RPMI7951 (cell line): ENCODE measurements at places on chromosomes 12 and 14.
A peak's percentile ranks its signal among the peaks of the same experiment; 100 is the strongest.

GRCh38 chr14:65813760-65814384 is 401.3 kb downstream of the FUT8 start:
- DNase-seq: no peak

DNA sequence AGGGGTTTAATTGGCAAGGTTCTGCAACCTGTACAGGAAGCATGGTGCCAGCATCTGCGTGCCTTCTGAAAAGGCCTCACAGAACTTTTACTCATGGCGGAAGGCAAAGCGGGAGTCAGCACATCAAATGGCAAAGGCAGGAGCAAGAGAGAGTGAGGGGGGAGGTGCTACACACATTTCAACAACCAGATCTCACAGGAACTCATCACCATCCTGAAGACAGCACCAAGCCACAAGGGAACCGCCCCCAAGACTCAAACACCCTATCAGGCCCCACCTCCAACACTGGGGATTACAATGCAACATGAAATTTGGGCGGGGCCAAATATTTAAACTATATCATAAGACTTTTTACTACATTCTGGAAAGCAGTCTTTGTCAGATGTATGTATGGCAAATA is 38.0 kb upstream of the FKBP4 start:
- no peak for DNase-seq

DNA sequence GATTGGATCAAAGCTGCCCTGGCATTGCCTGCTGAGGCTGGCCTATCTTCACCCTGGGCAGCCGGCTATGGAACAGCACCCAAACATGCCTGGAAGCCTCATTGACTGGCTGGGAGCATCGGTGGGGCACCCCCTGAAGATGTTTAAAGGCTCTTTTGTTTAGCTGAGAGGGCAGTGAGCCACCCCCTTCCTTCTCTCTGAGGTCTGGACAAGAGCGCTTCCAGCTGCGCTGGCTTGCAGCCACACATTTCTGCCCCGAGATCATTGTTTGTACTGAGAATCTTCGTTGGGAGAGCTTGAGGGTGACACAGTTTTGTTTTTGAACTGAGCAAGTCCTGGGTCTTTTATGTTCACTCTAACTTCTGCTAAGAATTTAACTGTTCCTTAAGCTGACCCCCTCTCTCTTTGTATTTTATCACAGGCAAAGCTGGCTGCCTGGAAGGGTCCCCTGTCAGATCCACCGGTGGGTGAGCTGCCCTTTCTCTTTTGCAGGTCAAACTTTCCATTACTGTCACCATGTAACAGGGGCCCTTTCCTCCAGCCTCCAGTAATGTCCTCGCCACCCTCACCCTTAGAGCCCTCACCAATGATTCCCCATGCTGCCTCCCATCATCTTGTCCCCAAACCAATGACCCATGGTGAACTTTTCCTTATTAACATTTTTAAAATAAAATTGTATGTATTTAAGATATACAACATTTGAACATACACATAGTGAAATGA is 212.2 kb downstream of the KIF26A start:
- no peak for DNase-seq

DNA sequence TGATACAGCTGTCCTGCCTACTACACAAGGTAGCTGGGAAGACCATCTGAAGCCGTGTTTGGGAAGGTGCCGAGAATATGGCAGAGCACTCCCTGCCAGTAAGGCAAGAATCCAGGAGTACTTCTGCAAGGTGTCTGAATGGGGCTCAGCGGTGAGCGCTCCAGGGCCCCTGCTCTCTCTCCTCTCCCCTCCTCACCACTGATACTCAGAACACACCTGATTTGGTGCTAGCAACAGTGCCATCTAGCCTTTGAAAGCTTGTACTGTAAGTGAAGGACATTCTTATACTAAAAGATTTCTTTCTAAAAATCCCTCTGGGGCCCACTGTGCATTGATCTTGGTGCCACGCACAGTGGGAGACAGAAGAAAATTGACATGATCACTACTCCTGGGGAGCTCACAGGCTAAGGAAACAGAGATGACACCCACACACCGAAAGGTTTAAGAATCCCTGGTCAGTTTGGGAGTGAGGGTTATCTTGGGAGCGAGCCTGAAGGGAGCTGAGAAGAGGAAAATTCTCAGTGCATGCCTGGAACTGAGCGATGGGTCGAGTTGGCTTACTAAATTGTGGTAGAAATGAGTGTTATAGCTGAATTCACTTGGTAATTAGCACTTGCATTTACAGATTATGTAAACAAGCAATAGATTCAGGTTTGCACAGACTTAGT is 216.9 kb downstream of the NTF3 start:
- DNase-seq: peak; percentile 50

- peak; percentile 70 for DNase-seq
Observed at GRCh38 chr14:67241411-67242167, at the start of gene PALS1. Gene PALS1, plus strand, starts transcription at chr14:67241435. Its CDS starts 37,736 bp downstream, at chr14:67279171.

DNA sequence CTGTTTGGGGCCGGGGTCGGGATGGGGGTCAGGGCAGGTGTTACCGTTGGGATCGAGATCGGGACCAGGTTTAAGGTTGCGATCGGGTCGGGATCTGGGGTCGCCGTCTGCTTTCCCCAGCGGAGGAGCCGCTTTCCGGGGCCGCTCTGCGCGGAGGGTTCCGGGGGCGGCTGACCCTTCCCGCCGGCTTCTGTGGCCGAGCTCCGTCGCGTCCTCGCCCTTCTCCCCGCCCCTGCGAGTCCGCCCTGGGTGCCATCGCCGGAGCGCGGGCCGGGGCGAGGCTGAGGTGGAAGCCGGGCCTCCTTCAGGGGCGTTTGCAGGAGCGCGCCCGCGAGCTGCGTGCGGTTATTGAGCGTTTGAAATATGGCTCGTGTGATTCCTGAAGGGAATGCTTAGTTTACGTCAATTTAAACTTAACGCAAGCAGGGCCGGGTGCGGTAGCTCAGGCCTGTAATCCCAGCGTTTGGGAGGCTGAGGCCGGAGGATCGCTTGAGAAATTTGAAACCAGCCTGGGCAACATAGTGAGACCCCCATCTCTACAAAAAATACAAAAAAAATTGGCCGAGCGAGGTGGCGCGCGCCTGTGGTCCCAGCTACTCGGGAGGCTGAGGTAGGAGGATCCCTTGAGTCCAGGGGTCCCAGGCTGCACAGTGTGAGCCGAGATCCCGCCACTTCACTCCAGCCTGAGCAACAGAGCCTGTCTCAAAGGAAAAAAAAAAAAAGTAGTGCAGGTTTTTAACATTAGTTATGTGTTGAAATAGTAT is 620 bp downstream of the PGAM5 start:
- DNase-seq: no peak

DNA sequence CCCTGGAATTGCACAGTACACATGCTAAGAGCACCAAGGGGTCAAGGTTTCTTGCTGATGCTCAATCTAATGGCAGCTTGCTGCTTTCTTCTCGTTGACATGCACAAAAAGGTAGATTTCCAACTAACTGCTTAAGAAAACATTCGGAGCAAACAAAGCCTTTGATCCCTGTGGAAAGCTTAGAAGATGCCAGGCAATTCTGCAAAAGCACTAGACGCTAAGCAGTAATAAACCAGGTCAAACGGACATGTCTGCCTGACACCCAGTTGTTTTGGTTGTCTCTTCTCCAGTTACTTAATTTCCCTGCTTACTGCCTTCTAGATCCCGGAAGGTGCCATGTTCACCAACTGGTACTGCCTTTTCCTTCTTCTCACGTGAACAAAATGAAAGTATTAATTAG is 100.5 kb upstream of the TMCC3 start:
- no peak for DNase-seq

- DNase-seq: no peak
Observed at GRCh38 chr12:99138393-99138792, 493.3 kb downstream of the APAF1 start.

GRCh38 chr12:109052097-109052413 is 321 bp upstream of the USP30 start:
- no peak for DNase-seq

DNA sequence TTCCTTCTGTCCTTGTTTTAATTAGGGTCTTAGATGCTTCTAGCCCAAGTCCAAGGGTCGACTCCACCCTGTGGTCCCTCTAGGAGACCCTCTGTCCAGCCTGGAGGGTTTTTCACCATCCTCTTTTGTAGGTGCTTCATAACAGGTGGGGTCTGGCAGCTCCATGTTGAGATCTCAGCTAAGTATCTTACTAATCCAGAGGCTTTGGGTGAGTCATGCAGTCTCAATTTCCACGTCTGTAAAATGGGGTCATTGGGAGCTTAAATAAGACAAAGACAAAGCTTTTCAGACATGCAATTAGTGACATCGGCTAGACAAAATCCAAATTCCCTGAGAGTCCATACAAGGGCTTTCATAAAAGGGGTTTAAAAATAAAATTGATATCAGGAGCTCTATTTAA is 3.2 kb downstream of the HSPB8 start:
- no peak for DNase-seq
